Thyroid gland (tissue), 4 donors: ENCODE measurements at places on chromosomes 6 and 20. TPM values are rescaled to one million over a fixed set of nuclear protein-coding genes. Genes with fewer than 3 reads are reported as not detected.

C20orf144 gene
- not detected for total RNA-seq

ARMC2 gene
- 5.2 TPM for total RNA-seq

SLPI gene
- total RNA-seq = 47.2 TPM

SLC52A3 gene
- 0.92 TPM for total RNA-seq

ETV7 gene
- total RNA-seq = not detected

PBOV1 gene
- total RNA-seq = not detected

HDGFL1 gene
- total RNA-seq = 0.40 TPM

C6orf15 gene
- total RNA-seq = not detected

RRAGD gene
- 65.2 TPM for total RNA-seq

NRSN1 gene
- not detected for total RNA-seq

STX11 gene
- 61.1 TPM for total RNA-seq

SPTLC3 gene
- total RNA-seq = 33.8 TPM

PPT2 gene
- 26.1 TPM for total RNA-seq

SIRPD gene
- not detected for total RNA-seq

DYNLT2 gene
- 2.1 TPM for total RNA-seq

FOXC1 gene
- total RNA-seq = 7.1 TPM

PDE10A gene
- total RNA-seq = 20.9 TPM

HS3ST5 gene
- not detected for total RNA-seq

BPIFB4 gene
- total RNA-seq = not detected

DCDC2 gene
- total RNA-seq = 12.0 TPM

TMEM74B gene
- total RNA-seq = 2.7 TPM

LAMA4 gene
- 30.8 TPM for total RNA-seq

MBOAT1 gene
- 9.6 TPM for total RNA-seq

DEFB124 gene
- total RNA-seq = not detected
